SHP77 treated with DMSO at 0.1 percent for 48 hours (cell line): ENCODE measurements at places on chromosomes 5 and 9.

DNA sequence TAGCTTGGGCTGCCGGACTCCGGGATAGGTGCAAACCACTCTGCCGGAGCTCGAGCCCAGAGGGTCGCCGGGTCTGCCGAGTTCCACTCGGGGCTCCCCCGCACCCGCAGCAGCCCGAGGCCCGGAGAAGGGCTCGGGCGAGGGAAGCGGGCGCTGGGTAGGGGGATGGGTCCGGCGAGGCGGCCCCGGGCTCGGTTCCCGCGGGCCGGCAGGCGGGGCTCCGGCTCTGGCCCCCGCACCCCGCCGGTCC lies 507 bp downstream of the RICTOR start:
- no peak for DNase-seq

DNA sequence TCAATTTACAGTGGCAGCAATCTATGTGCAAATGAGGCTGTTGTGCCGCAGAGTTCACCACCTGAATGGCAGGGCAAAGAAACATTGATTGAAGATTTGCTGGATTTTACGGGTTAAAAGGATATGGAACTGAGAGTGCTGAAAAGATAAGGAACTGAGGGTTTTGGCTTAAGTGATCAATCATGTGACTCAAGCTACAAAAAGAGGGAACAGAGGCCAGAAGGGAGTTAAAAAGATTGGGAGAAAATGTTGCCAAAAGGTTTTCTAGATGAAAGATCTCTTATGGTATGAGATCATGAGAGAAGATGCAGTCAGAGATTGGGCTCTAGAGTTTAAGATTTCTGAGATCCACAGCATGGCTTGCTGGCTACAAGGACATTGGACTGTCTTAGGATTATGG lies 7.9 kb upstream of the RIMOC1 start:
- DNase-seq, result no peak

- DNase-seq, result no peak
Observed at GRCh38 chr5:110371011-110371724, 355.3 kb downstream of the TMEM232 start.

DNA sequence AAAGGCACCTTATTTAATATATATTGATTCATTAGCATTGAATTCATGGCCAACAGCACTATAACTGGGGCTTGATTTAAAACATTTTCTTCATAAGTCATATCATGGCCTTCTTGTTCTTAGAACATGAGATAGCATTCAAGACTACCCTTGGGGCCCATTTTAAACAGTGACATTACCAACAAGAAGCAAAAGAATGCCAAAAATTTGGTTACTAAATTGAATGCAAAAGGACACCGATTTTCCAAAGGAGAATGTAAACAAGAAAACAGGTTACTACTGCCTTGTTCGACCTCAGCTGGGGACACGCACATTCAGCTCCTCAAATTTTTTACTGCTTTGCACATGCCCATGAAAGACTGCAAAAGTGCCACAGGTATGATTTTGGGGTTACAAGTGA lies 219.4 kb upstream of the TLE4 start:
- DNase-seq, result no peak

DNA sequence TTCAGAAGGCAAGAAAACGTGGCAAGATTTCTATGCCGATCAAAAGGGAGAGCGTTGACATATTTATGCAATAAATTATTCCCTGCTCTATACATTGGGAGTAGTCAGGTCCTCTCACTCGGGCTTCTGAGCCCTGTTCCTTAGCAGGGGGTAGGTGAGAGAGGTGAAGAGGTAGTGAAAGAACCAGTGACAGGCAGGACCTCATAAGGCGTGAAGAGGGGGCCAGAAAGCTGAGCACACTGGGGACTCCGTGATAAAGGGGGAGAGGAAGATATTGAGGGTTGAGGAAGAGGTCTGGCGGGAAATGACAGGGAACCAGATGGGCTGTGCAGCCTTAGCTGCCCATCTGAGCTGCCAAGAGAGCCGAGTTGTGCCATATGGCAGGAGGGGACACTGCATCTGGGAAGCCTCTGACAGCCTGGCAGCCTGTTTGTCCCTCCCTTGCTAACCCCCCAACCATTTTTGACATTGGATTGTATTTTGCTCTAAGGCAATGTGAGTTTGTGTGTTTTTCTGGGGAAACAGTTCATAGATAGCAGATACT lies 782 bp upstream of the CDC20B start:
- no peak for DNase-seq
